ENCODE measurements at places on chromosomes 12 and 14.

GRCh38 chr14:51821822-51822221, 38.6 kb upstream of the GNG2 start:
- no peak for DNase-seq

- DNase-seq: no peak
Observed at GRCh38 chr12:106238146-106238545, 9.7 kb downstream of the CKAP4 start.

GRCh38 chr12:131613678-131614077, 97.2 kb upstream of the SFSWAP start:
- DNase-seq: no peak

GRCh38 chr14:88630565-88630964, 67.7 kb downstream of the ZC3H14 start:
- DNase-seq: no peak

DNA sequence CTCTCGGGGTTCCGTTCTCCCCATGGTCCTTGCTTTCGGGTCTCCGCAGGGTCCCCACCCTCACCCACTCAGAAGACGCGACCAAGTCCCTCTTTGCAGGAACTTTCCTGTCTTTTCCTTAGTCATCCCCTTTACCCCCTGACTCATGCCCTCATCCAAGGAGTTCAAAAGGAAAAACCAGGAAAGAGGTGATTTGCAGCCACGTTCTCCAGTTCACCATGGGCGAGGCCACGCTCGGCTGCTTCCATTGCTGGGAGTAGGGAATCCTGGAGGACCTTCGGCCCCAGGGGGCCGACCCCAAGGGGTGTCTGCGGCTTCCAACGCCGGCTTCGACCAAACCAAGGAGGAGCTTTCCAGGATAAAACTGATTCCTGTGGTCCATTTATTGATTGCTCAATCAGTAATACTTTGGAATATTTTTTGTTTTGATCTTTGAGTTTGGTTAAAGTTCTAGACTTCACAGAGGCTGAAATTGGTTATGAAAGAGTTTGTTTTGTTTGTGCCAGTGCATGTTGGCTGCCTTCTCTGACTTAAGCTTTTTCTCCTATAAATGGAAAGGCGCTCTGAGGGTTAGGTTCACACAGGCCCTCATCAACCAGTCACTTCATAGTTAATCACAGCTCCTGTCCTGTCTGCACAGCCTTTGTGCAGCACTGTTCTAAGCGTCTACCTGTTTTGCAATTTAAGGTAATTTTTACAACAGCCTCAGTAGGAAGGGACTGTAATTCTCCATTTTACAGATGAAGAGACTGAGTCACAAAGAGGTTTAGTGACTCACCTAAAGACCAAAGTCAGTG, 827 bp downstream of the ALDH2 start:
- no peak for DNase-seq

GRCh38 chr14:73780391-73780790, 66.2 kb upstream of the PNMA1 start:
- no peak for DNase-seq

DNA sequence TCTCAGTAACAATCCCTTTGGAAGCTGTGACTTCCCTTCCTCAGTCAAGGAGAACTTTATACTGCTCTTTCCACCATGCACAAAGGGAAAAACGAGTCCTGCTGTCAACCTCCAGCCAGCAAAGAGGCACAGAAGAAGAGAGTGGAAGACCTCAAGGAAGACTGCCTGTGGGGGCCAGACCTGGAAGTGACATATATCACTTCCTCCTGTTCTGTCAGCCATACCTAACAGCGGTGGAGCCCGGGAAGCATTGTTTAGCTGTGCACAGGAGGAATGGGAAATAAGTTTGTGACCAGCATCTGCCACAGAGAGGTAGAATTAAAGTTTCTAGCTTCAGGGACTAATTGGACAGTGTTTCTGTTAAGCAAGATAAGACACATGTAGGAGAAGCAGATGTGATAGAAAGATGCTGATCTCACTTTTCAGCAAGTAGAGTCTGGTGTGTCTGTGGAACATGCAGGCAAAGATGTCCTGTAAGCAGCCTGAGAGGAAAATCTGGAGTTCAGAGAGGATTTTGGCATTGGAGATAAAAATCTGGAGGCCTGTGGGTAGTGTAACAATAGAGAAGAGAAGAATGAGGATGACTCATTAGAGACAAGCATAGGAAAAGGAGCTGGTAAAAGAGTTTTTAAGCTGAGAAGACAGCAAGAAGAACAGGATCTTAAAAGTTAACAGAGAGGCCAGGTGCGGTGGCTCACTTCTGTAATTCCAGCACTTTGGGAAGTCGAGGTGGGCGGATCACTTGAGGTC, 141.6 kb upstream of the CPSF6 start:
- DNase-seq: no peak

- DNase-seq: no peak
Observed at GRCh38 chr12:115752913-115753726, 524.4 kb downstream of the MED13L start.

GRCh38 chr14:62468946-62469345, 576.3 kb downstream of the KCNH5 start:
- DNase-seq: no peak

- DNase-seq: no peak
Observed at GRCh38 chr12:1006255-1006654, 15.2 kb downstream of the ERC1 start.

DNA sequence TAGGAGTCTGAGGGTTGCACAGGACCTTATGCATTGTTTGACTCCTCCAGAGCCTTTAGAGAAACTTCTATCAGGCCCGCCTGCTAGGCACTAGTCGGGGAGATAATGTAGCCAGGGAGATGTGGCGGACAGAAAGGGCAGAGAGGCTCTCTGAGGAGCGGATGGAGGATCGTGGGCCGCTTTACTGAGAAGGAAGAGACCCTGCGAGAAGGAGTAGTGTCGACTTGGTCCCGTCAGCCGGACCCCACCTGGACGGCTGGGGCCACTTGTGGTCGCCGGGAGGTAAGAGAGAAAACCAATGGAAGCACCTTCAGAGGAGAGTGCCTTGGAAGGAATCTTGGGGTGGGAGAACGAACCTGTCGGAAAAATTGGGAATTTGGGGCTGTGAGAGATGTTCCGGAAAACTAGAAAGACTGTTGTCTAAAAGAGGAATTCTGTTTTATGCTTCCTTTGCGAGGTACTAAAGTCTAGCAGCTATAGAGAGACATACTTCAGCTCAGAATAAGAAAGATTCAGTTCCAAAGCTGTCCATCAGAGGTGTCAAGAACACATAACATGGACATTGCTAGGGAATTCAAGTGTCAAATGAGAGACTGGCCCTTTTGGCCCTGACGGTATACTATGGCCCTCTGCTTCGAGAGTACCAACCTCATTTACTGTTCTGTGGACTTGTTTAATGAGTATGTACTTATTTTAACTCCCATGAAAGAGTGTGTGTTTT, 660 bp upstream of the MCRS1 start:
- DNase-seq: no peak

DNA sequence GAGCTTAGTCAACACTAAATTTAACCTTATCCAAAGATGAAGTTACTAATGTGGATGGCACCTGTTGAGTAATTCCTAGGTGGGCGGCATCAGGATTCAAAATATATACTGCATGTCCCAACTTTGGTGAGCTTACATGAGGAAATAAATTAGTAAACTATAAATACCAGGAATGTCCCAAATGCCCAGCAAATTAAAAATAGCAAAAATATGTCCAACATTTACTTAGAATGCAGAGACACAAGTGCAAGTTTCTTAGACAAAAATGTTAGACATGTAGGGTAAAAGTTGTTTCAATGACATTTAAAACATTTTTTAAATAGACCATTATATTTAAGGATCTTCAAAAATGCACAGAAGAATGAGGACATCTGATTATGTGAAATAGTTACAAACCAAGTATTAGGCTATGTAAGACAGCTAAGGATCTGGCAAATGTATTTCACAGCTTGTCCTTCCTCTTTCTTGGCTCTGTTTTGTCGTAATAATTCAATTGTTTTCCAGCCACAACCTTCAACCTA, 115.9 kb downstream of the NAV3 start:
- DNase-seq: no peak

- no peak for DNase-seq
Observed at GRCh38 chr14:82657186-82657675, 1123.6 kb upstream of the SEL1L start.

GRCh38 chr12:76878099-76878898, 520 bp downstream of the CSRP2 start:
- DNase-seq: no peak

GRCh38 chr14:55136241-55136640, 7.2 kb downstream of the LGALS3 start:
- no peak for DNase-seq

GRCh38 chr12:112671564-112671963, 120.0 kb upstream of the RPH3A start:
- no peak for DNase-seq

DNA sequence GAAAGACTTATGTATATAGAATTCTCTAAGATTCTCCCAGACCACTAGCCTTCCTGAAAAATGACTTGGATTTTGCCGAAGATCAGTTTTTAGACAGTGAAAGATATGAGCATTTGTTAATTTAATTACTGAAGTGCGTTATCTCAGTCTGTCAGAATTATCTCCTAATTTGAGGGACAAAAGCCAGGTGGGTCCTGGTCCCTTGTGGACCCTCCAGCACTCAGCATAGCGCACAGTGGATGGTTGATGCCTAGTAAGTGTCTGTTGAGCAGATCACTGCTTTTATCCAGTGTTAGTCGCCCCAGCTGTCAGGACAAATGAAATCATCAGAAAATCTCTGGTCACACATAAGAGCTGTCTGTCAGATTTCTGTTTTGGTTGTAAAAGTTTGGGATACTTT, 80.4 kb downstream of the EML1 start:
- DNase-seq: no peak

- no peak for DNase-seq
Observed at GRCh38 chr12:113065126-113066007, 8.8 kb downstream of the DTX1 start.

DNA sequence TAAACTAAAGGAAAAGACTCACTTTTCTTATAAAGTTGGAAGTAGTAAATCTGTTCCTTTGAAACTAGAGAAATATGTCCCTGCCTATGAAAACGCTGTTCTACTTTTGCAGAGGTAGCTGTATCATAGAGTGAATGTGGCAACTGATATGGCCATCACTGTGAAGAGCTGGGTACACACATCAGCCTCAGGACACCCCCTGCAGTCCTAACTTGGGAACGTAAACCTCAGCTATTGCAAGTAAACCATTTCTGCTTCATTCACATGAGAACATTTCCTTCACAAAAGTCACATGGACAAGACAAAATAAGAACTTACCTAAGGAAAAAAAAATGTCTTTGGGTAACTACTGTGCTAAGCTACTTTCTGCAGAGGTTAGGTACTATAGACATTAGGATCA, 233.3 kb upstream of the PPFIA2 start:
- no peak for DNase-seq

GRCh38 chr12:132343294-132344004, 14.1 kb upstream of the GALNT9 start:
- no peak for DNase-seq

- DNase-seq: peak; percentile 68
Observed at GRCh38 chr12:32107359-32108267, 966 bp downstream of the BICD1 start.

GRCh38 chr12:87676731-87677130, 352.5 kb downstream of the C12orf50 start:
- DNase-seq: no peak

- DNase-seq: no peak
Observed at GRCh38 chr14:21229821-21230220, 39.4 kb downstream of the HNRNPC start.

DNA sequence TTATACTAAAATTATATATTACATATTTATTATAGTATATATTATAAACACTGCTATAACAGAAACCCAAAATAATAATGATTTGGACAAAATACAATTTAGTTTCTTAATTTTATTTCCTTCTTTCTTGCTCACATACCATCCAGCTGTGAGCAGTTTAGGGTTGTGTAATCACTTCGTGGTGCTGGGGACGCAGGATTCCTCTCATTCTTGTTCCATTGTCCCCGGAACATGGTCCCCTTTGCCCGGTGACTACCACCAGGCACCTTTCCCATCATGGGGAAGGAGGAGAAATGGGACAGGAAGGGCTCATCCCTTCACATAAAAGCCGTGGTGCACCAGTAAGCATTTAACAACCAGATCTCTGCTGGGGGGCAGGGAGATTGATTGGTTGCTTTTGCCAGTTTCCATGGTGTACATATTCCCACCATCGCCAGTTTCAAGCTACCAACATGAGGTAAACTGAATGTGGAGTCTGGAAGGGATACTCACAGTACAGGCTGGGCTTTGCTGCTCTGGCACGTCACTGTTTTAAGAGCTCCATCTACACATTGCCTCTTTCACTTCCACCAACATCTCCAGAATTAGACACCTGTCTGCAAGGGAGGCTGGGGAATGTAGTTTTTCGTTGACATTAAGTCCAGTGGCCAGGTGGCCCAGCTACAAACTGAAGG, 191.5 kb downstream of the TMEM132C start:
- no peak for DNase-seq

DNA sequence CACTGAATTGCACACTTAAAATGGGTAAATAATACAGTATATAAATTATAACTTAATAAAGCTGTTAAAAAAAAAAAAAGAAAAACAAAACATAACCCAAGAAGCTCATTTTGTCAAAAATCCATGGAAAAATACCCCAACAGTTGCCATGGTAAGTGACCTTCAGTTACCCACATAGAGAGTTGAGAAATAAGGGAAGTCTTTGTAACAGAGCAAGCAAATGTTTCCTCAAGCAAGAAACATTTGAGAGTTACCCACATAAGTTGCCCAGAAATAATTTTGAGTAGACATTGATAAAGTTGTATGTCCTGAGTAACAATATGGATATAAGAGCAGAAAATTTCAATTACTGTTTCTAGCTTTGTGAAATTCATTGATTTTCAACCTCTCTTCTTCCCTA, 227.4 kb downstream of the CCDC59 start:
- DNase-seq: no peak

DNA sequence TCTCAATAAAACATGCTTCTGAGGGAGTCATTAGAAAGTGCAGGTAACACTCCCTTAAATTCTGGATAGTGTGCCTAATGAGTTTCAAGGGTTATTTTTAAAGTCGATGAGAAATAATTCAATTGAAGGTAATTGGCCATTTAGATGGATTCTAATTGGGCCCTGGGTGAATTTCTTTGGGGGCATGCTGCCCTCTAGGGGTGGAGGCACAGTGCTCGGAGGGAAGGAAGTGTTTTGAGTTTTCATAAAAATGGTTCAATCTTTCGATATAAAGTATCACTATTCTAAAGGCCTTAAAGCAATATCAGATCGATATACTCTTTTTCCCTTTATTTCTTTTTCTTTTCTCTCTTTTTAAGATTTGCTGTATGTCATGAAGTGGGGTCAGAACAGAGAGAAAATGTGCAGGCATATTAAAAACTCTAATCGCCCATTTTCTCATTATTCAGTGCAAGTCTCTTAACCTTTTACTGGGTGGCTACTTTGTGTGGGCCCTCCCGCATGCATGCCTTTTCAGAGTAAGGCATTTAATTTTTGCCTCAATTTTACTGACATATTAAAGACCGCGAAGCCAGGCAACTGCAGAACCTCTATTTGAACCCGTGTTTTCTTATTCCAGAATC, 25.5 kb downstream of the NKX2-8 start:
- no peak for DNase-seq

GRCh38 chr14:31543969-31544799, 17.0 kb upstream of the NUBPL start:
- DNase-seq: no peak

GRCh38 chr14:101087614-101088394, 184.3 kb upstream of the RTL1 start:
- no peak for DNase-seq

- DNase-seq: no peak
Observed at GRCh38 chr14:39229222-39229543, 4.5 kb upstream of the MIA2 start.

GRCh38 chr12:92063641-92064040, 82.0 kb downstream of the BTG1 start:
- DNase-seq: no peak
